ENCODE measurements at places on chromosomes 1 and 21. TPM values are rescaled to one million over a fixed set of nuclear protein-coding genes. Genes with fewer than 3 reads are reported as not detected.

DNA sequence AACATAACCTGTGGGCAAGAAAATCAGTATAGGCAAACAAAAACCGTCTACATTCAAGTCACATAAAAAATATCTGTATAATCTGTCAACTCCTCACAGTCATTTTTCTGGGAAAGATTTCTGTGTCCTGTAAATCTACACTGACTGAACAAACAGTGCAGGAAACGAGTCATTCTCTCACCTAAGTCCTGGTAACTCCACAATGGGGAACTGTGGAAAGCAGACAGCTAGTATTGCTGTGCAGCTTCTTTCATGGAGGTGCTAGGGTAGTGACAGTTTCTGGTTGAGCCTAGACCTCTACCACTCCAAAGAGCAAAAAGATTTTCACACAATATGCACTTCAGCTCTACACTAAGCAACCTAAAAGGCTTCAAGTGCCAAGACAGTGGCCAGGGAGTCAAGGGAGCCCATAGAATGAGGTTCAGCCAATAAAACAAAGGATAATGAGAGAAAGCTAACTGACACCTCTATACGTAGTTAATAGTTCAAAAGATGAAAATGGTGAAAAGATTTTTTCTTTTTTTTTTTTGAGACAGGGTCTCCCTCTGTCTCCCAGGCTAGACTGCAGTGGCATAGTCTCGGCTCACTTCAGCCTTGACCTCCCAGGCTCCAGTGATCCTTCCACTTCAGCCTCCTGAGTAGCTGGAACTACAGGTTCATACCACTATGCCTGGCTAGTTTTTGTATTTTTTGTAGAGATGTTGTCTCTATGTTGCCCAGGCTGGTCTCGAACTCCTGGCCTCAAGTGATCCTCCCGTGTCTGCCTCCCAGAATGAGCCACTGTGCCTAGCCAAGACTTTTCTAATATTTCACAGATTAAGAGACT, 5.5 kb downstream of the PTP4A2 start:
- no peak for DNase-seq

DNA sequence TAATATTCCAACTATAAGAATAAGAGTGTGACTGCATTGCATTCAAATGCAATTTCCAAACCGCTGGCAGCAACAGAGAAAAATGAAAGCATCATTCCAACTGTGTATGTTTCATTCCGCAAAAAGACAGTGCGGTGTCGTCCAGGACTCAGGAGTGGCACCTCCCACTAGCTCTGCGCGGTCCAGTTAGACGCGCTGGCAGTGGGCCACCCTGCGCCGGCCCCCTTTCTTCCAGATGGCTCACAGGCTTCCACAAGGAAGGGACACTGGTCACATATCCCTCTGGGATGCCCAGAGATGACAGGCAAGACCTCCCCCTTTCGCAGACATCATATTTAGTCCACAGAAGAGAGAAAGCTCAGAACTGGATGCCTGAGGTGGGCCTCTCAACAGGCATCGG, 11.9 kb downstream of the WRAP73 start:
- no peak for DNase-seq

DNA sequence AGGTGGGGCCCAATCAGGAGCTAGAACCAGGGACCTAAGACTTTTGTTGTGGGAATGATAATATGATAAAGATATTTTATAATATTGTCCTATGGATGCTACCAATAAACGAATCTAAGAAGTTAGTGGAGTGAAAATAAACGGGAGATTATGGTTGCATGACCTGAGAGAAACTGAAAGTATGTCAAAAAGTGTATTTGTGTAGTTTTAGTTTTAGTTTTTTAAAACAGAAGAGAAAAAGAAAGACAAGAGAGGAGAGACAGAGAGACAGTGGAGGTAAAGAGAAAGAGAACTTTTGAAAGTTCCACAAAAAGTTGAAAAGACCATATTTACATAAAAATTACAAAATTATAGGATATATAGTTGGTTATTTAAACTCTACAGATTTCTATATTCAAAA, 64.1 kb upstream of the TMPRSS15 start:
- no peak for DNase-seq

GRCh38 chr1:205785446-205785845, 10.2 kb upstream of the RAB29 start:
- no peak for DNase-seq

DNA sequence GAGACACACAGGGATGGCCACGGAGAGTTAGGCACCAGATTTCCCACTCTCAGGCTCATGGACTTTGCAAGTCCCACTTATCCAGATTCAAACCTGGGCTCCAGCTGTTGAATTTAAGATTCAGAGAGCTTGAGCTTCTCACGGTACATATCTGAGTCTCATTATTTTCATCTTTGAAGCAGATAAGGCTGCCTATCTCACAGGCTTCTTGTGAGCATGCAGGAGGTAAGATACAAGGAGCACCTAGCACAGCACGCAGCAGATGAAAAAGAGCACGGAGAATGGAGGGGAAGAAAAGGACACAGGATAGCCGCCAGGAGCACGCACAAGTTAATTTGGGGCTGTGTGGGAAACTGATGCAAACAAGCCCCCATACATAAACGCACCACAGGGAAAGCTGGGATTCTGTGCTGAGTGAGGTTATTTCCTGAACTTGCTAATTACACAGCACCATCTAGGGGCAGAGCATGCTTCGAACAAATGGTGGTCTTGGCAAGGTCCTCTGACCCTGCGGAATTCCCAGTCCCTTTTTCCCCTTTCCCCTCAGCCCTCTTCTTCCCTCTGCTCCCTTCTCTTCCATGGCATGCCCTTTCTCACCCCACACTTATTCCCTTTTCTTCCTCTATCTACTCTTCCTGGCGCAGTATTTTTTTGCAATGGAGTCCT, 134.7 kb upstream of the VANGL1 start:
- DNase-seq: peak; percentile 58

DNA sequence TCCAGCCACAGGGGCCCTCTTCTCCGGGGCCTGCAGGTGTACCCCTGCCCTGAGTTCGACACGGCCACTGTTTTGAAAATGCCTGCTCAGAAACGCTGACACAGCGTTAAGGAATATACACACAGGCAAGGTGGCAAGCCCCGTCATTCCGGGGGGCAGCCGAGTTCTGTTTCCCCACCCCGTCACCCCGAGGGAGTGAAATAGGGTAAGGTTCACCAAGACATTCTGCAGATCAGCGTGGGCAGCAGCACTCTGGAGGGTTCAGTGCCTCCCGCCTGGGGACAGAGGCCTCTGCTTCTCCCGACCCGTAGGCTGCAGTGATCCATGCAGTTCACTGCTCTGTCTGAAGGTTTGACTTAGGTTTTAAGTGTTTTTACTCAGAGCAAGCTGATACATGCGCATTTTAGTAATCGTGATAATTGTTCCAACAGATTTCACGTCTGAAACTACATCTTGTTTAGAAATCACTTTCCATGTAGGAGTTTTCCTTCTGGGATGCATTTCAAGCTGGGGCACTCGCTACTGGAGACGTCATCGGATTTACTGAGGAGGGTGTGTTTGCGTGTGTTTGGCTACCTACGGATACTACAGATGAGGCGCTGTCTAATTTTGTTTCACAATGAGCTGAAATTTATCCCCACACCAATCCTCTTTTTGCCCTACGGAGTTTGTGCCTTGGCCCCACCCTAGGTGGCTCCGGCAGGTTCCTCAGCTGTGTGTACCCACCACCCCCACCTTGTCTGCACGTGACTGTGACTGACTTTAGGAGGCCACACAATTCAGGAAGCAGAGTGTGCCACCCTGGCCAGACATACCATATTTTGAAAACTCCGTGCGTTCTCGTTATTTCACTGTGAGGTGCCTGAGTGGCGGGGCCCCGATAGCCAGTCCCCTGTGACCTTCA, 63.5 kb downstream of the AGPAT3 start:
- DNase-seq: no peak

DNA sequence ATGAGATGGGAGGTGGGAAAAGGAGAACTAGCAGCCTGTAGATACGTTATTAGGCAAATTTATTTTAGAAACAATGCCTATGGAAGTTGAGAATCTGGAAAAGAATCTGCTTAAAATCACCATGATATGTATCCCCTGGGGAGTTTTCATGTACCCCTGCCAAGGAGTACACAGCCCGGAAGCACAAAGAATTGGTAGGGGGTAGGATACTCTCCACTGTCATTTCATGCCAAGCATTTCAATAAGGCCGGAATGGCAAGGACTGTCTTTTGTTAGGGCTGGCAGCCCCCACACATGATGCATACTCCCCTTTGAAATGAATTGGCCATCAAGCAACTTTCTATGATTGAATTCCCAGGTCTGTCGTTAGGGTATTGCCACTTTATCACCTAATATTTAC, 111.5 kb upstream of the APP start:
- no peak for DNase-seq

The LHX8 gene
- 0.08 TPM for total RNA-seq

The MXRA8 gene
- not detected for total RNA-seq

The MPL gene
- total RNA-seq: not detected

The NAXE gene
- 229 TPM for total RNA-seq

The S100PBP gene
- total RNA-seq: 21.3 TPM

The SEMA4A gene
- total RNA-seq: 0.11 TPM

The NECTIN4 gene
- 0.21 TPM for total RNA-seq

The ALX3 gene
- not detected for total RNA-seq

The TFF1 gene
- total RNA-seq: not detected

Data from SK-MEL-5 (cell line).